ENCODE measurements at places on chromosomes 16 and 17.
A peak's percentile ranks its signal among the peaks of the same experiment; 100 is the strongest.

GRCh38 chr17:33674685-33675084, 381.6 kb upstream of the ASIC2 start:
- DNase-seq = peak; percentile 47

DNA sequence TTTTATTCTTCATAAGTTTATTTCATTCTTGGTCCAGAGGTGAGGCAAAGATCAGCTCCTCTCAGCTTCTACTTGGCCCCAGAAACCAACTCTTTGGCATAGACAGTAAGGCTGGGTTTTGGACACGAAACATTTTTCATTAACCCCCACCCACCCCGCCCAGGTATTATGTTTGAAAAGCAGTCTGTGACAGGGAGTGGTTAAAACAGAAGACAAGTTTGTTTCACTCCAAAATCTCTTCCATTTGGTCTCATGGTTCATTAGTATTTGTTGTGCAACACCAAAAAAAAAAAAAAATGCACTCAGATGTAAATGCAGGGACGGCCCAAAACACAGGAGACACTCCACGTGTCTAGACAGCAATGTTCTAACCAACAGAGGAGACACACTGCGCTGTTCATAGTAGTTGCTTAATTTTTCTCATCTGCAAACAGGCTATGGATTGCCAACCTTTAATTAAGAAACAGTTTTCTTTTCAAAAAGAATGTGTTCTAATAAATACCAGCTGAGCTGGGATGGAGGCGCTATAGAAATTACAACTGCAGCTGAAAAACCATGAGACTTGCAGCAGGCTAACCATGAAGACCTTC, 39.8 kb upstream of the MMP2 start:
- DNase-seq = no peak

- DNase-seq = no peak
These were observed 55.2 kb upstream of the FOXF1 start for GRCh38 chr16:86455116-86455515.

DNA sequence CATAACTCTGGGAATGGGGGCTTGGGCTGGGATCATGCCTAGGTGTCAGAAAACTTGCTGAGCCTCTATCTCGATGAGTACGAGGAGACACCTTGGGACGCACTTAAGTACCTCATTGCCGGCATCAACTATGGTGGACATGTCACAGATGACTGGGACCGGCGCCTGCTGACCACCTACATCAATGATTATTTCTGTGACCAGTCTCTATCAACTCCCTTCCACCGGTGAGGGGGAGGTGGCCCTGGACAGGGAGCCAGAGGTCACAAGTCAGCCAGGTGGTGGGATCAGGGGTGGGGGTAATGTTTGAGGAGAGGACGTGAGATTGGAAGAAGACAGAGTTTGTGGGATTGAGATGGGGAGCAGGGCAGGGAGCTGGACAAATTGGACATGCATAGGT, 3.4 kb upstream of the KDM6B start:
- no peak for DNase-seq

GRCh38 chr17:65041518-65041917, 15.0 kb downstream of the GNA13 start:
- no peak for DNase-seq

- DNase-seq = no peak
These were observed 1.6 kb downstream of the MLLT6 start for GRCh38 chr17:38706505-38707216.

- DNase-seq = no peak
These were observed 605 bp downstream of the NLRP1 start for GRCh38 chr17:5583426-5584382.

- DNase-seq = no peak
These were observed 239.5 kb downstream of the C16orf95 start for GRCh38 chr16:87077750-87078127.
